ENCODE measurements at places on chromosomes 5 and 9. TPM values are rescaled to one million over a fixed set of nuclear protein-coding genes. Genes with fewer than 3 reads are reported as not detected.
A peak's percentile ranks its signal among the peaks of the same experiment; 100 is the strongest.

- DNase-seq, result no peak
These were observed 64.7 kb downstream of the FRMD3 start for GRCh38 chr9:83473488-83473971.

Gene TAF7
- total RNA-seq, result 56.6 TPM

GRCh38 chr5:135977375-135977928 is 22.7 kb upstream of the LECT2 start:
- peak; percentile 59 for DNase-seq

GRCh38 chr5:158409507-158409906 is 550.6 kb upstream of the CLINT1 start:
- DNase-seq, result no peak

GRCh38 chr9:6680797-6681146 is 35.2 kb upstream of the GLDC start:
- peak; percentile 63 for DNase-seq

- DNase-seq, result no peak
These were observed 848.0 kb upstream of the ACO1 start for GRCh38 chr9:31536471-31536870.

Gene SLC4A9
- total RNA-seq, result 0.13 TPM

Gene MYMK
- total RNA-seq, result not detected

DNA sequence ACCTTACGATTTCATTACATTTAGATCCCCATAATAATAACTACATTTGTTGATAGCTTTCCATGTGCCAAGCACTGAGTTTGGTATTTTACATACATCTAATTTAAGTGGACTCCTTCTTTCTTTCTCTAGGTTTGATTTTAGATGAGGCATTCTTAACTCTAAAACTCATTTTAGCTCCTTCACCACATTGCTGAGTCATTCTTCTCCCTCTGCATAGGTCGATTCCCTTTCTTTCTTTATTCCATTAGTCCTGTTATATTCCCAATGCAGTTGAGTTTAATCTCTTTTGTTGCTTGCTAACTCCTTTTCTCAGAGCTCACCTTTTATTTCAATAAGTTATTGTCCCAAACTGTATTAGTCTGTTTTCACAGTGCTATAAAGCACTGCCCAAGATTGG is 329.8 kb downstream of the TAF11L14 start:
- no peak for DNase-seq

Gene TSSK1B
- total RNA-seq, result 2.1 TPM

Gene PROB1
- 2.4 TPM for total RNA-seq

DNA sequence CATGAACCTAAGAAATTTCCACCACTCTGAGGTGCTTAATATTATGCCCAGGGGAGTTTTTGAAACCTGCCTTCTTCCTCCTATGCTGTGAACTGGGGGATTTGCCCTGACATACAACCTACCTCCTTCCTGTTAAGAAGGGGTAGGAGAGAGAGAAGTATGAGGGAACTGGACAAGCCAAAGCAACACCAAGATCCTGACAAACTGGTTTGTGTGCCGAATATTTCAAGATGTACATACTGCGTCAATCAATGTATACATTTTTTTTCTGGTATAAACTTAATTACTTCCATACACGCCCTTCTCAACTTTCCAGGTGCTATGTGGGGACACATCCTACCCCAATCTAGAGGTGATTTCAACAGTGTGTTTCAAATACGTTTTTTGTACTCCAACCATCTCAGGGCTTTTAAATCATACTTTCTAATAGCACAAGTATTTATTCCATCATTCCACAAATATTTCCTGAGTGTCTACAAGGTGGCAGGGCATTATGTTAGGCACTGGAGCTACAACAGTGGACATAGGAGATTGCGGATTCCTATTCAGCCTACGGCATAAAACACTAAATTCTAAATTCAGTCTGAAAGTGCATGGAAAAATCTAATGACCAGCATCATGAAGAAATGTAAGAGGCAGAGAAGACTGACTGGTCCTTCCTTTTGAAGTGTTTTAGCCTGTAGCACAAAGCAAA is 70.1 kb upstream of the IFNK start:
- DNase-seq, result no peak

GRCh38 chr9:135030566-135031226 is 56.8 kb upstream of the OLFM1 start:
- DNase-seq, result no peak

- no peak for DNase-seq
These were observed 67.2 kb upstream of the FCHO2 start for GRCh38 chr5:72888595-72888994.

Gene GFPT2
- 20.0 TPM for total RNA-seq

Gene AK8
- 1.7 TPM for total RNA-seq

Gene IL5
- total RNA-seq, result not detected

DNA sequence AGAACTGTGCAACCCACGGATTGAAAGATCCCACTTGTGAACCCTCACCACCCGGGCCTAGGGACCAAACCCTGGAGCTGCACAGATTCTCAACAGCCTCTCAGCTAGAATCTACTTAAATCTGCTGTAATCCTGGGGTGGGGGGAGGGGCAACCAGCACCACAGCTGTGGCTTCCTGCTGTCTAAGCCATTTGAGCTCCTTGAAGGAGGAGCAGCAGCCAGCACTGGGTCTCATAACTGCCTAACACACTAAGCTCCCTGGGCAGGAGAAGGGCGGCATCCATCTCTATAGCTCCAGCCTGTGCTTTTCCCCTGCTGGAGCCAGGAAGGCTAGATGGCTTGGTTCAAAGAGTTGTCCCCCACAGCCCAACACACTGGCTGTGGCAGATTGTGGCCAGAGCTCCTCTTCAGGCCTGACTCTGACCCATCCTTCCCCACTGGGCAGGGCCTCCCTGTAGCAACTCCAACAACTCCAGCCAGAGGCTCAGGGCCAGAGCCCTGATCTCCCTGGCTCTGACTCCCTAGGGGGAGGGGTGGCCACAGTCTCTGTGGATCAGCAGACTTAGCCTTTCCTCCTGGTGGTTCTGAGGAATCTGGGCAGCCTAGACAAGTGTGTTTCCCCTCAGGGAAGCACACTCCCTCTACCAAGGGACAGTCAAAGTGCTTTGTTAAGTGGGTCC is 72.0 kb upstream of the C9orf72 start:
- no peak for DNase-seq

GRCh38 chr9:124355039-124355940 is 60.0 kb downstream of the PSMB7 start:
- no peak for DNase-seq

DNA sequence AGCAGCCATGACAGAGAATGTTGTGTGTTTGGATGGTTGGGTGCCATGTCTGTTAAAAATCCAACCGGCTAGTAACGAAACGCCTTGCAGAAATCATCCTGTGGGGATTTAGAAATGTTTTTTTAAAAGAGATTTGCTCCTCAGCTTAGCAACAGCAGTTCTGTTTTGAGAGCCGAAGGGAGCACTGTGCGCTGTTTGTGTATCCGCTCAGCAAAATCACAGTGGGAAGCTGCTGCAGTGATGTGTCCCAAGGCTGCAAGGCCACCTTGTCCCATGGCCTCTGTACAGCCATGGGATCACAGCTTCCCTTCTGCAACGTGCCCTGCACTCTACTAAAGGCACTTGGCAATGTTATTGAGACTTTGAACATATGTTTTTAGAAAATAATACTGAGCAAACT is 40.9 kb downstream of the TRIO start:
- DNase-seq, result no peak

Gene LEAP2
- 28.3 TPM for total RNA-seq

- DNase-seq, result no peak
These were observed 58.6 kb upstream of the CNOT6 start for GRCh38 chr5:180435594-180435993.

Gene CERCAM
- total RNA-seq, result 51.3 TPM

GRCh38 chr5:139050432-139050831 is 147.7 kb downstream of the SIL1 start:
- DNase-seq, result no peak

DNA sequence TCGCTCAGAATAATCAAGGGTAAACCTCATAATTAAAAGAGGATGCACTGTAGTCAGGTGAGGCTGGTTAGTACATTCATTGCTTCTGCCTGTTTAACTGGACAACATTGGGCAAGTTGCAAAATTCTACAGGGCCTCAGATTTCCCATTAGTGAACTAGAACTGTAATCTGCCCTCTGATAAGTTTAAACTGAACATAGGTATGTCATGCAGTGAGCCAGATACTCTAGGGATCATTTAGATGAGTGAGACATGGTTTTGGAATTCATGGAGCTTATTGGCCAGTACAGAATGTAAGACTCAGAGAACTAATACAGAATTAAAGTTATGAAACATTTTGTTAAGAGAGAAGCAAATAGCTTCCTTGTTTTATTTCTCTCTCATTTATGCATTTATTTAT is 35.9 kb downstream of the RNF44 start:
- DNase-seq, result no peak

- no peak for DNase-seq
These were observed 622.3 kb upstream of the PTPRD start for GRCh38 chr9:11235061-11235460.

Gene MEF2C
- total RNA-seq, result 57.7 TPM

DNA sequence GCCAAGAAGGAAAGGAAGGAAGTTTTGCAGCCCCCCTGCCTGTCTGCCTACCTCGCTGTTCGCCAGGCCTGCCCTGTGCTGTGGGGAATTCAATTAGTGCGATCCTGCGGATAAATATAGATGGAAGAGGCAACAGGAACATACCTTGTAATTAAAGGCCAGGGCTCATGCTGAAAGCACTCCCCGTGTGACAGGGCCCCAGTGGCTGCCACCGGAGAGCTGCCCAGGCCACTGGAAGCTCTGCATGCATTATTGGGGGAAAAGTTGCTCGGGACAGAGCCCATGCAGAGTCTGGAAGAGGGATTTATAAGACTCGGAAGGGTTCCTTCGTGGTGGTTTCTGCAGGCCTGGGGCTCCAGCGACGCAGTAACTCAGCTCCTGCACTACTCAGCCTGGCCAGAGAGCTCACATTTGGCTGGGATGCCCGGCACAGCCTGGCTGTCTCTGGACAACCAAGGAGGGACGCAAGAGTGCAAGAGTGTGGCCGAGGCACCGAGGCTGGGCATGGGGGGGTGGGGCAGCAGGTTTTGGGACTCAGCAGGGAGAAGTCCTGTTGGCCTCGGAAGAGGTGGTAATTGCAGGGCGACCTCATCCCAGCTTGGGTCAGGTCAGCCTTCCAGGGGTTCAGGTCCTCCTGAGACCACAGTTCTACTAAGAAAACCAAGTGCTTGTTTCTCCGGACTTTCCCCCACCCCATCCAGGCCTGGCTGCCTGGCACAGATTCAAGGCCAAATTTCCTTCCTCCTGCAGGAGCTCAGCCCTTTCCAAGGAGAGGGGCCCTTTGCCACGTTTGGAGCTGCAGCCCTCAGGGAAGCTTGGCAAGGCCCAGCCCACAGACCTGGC is 68.1 kb upstream of the GGTA1 start:
- DNase-seq, result no peak

- DNase-seq, result no peak
These were observed 255.8 kb downstream of the ROR2 start for GRCh38 chr9:91694081-91694870.

- DNase-seq, result no peak
These were observed 114.5 kb downstream of the FOXD1 start for GRCh38 chr5:73333944-73334703.

Gene PPP3R2
- not detected for total RNA-seq

Gene PARP8
- total RNA-seq, result 58.4 TPM

GRCh38 chr9:121675969-121676822 is 24.8 kb downstream of the DAB2IP start:
- no peak for DNase-seq

Gene PCDHGA10
- 7.4 TPM for total RNA-seq

GRCh38 chr9:79490657-79491248 is 81.0 kb upstream of the TLE4 start:
- DNase-seq, result no peak

Gene LCN9
- not detected for total RNA-seq

Gene ADAMTS12
- total RNA-seq, result 1.7 TPM

DNA sequence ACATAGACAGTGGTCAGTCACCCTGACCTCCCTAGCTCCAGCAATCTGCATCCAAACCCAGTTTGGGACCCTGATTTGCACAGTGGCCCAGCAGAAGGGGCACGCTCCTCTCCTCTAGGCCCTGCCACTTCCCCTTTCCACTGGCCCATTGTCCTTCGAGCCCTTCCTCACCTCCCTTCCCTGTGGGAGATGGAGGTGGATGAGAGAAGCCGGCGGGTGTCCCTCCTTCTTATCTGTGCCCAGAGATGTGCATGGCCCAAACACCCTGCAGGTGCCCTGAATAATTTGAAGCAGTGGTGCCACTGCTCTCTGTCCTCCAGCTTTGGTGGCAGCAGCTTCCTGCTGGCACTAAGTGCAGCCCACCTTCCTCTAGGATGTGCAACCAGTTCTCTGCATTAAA is 140.0 kb downstream of the BARX1 start:
- no peak for DNase-seq

DNA sequence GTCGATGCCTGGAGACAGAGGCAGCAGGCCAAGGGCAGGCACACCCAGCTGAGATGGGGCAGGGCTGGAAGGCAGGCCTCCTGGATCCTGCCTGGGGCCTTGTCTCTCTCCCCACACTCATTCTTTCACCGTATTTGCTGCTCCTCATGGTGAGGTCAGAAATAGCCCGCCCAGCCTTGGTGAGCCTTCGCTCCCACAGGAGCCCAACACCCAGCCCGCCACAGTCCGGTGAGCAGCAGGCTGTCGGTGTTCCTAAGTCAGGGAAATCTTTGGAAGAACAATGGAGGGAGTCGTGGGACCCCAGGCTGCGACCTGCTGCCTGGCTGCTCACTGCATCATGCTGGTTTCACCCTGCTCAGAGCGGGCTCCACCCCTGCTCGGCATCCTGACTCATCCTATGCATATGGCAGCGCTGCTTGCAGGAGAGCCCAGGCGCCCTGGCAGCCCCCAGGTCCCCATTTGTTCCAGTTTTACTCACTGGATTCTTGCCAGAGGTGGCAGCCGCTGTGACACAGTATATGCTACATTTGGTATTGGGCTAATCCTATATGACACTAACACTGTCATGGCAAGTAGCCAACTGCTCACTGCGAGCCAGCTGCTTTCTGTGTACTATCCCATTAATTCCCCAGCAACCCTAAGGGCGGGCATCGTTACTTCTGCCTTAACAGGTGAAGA is 53.2 kb upstream of the NCS1 start:
- DNase-seq, result no peak

DNA sequence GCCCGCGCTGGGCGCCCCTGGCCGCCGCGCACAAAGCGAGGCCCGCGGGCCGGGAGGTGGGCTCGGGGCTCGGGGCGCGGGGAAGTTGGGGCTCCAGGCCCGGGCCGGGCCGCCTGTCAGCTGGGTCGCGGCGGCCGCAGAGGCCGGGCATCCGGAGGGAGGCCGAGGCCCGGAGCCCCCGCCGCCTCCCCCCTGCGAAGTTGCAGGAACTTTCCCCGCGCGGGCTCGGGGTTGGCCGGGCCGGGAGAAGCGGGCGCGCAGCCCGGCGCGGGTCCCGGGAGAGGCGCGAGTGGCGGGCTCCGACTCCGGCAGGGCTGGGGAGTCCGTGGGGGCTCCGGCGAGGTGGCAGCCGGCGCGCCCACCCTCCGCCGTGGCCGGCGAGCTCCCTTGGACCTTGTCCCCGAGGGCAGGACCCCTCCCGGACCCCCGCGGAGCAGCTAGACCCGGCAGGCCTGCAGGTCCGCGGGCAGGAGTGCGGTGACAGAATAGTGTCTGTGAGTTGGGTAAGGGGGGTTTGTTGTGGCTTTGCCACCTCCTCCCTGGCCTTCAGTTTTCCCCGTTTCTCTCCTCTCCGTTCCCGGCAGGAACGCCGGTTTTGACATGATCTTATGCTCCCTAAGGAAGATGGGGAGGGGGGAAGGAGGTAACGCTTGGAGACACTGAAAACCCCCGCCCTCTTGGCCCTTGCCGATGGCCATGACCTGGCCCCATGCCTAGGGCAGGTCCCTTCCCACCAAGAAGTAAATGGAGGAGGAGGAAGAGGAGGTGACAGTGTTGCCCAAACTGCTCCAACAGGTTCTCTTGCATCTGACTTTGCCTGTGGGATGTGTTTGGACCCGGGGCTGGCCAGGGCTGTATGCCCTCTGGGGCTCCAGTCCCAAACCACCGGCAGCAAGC is 942 bp downstream of the PHF2 start:
- DNase-seq, result peak; percentile 67

Gene SLC12A2
- total RNA-seq, result 42.8 TPM
